ENCODE measurements at places on chromosomes 6 and 20. TPM values are rescaled to one million over a fixed set of nuclear protein-coding genes. Genes with fewer than 3 reads are reported as not detected.

DNA sequence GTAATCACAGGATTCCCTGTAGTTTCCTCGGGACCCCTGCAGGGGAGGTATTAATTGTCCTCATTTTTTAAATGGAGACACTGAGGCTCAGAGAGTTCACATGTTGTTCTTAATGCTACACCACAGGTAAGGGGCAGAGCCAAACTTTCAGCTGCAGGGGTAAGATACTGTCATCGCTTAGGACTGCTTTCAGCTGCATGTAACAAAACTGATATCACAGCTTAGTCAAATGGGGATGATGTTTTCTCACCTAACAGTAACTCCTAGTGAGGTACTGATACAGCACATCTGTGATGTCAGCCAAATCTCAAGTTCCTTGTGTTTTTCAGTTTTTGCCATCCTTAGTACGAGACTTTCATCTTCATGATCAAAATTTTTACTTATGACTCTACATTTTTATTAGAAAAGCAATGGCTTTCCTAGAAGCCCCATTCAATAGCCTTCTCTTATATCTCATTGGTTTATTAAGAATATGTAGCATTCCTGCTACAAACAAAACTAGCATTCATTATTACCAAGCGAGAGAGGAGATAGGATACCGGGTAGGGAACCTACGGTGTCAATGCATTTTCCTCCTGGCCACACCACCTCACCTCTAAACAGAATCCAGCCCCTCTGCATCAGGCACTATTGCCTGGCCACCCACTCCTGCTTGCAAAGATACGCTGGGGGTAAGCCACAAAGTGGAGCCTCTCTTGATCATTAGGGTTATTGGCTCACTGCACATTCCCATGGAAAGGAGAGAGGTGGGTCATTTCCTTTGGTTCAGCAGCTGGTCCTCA is 557.5 kb downstream of the CD83 start:
- DNase-seq: no peak
- H3K27ac ChIP-seq: no peak overlapping the region
- no peak overlapping the region for H3K4me3 ChIP-seq

GRCh38 chr20:43244647-43245046 is 54.9 kb upstream of the PTPRT start:
- H3K4me1 ChIP-seq: no peaks in the 10 kb centered on the region
- H3K4me3 ChIP-seq: no peak overlapping the region
- no peak overlapping the region for H3K27ac ChIP-seq
- H3K36me3 ChIP-seq: no peaks in the 10 kb centered on the region
- H3K27me3 ChIP-seq: no peaks in the 10 kb centered on the region
- no peak for DNase-seq

- peak; percentile 47 for DNase-seq
- no peaks in the 10 kb centered on the region for H3K36me3 ChIP-seq
- H3K27me3 ChIP-seq: no peaks in the 10 kb centered on the region
These were observed 788 bp downstream of the UST start for GRCh38 chr6:148747471-148748165.

Gene NMBR
- not detected for total RNA-seq

DNA sequence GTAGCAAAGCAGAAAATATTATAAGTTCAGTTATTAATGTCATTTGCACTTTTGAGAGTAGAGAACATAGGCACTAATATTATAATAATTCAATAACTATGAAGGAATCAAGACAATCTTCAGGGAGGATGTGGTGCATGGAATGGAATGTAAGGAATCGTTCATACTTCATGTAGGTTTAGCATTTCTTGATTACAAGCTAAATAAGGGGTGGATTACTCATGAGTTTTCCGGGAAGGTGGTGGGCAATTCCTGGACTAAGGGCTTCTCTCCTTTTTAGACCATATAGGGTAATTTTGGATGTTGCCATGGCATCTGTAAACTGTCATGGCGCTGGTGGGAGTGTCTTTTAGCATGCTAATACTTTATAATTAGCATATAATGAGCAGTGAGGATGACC is 9.1 kb upstream of the BTNL2 start:
- H3K4me1 ChIP-seq: no peaks in the 10 kb centered on the region
- no peak for DNase-seq
- H3K27me3 ChIP-seq: no peaks in the 10 kb centered on the region
- H3K36me3 ChIP-seq: no peaks in the 10 kb centered on the region
- H3K27ac ChIP-seq: no peak overlapping the region

GRCh38 chr6:604579-604978 is 52.3 kb downstream of the HUS1B start:
- no peaks in the 10 kb centered on the region for H3K4me1 ChIP-seq
- DNase-seq: no peak
- H3K27ac ChIP-seq: no peak overlapping the region
- peaks cover 30% of the 10 kb centered on the region for H3K36me3 ChIP-seq
- no peak overlapping the region for H3K4me3 ChIP-seq

Gene HRH3
- total RNA-seq: not detected

Gene PPP1R14C
- not detected for total RNA-seq

Gene PCSK2
- 3.9 TPM for total RNA-seq

DNA sequence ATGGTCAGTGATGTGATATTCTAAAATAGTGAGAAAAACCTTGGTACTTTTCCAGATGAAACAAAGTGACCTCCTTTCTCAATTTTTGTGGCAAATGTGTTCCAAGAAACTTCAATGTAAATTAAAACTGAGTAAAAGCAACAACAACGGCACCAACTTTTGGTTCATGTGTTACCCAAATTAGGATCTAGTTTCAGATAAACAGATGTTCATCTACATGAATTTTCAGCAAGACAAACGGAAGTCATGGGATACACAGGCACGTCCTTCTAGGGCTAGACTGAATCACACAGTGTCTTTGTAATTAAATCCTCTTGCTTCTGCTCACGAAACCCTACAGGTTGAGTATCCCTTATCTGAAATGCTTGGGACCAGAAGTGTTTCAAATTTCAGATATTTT is 915.2 kb downstream of the TFAP2A start:
- no peak for DNase-seq
- H3K36me3 ChIP-seq: no peaks in the 10 kb centered on the region
- H3K4me3 ChIP-seq: no peak overlapping the region
- H3K27ac ChIP-seq: no peak overlapping the region
- H3K27me3 ChIP-seq: no peaks in the 10 kb centered on the region

- H3K27me3 ChIP-seq: no peaks in the 10 kb centered on the region
- H3K4me1 ChIP-seq: no peaks in the 10 kb centered on the region
- no peak overlapping the region for H3K4me3 ChIP-seq
- no peak for DNase-seq
These were observed 161.0 kb downstream of the KHDC1L start for GRCh38 chr6:73064266-73064665.

- no peak overlapping the region for H3K27ac ChIP-seq
- H3K4me1 ChIP-seq: no peaks in the 10 kb centered on the region
- DNase-seq: no peak
- H3K4me3 ChIP-seq: no peak overlapping the region
- no peaks in the 10 kb centered on the region for H3K27me3 ChIP-seq
These were observed 134.7 kb upstream of the RSPO3 start for GRCh38 chr6:126983779-126984178.

Gene SRMS
- not detected for total RNA-seq

DNA sequence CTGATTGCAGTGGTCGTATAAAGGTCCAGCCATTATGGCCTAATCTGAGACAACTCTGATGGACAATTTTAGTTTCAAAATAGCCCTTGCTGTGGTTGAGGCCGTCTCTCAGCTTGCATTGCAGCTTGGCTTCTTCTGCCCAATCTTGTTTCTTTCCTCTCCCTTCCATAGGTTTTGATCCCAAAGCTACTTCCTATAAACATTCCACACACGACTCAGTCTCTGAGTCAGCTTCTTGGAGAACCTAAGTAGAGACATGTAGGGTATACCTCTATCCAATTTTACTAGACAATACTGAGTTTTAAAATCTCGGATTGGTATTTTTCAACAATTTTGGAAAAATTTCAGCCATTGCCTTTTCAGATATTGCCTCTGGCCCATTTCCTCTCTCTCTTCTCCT is 13.4 kb downstream of the IYD start:
- no peaks in the 10 kb centered on the region for H3K36me3 ChIP-seq
- H3K4me1 ChIP-seq: peaks cover 7% of the 10 kb centered on the region
- H3K4me3 ChIP-seq: no peak overlapping the region
- DNase-seq: no peak
- no peak overlapping the region for H3K27ac ChIP-seq

Gene PTPRK
- 23.4 TPM for total RNA-seq

DNA sequence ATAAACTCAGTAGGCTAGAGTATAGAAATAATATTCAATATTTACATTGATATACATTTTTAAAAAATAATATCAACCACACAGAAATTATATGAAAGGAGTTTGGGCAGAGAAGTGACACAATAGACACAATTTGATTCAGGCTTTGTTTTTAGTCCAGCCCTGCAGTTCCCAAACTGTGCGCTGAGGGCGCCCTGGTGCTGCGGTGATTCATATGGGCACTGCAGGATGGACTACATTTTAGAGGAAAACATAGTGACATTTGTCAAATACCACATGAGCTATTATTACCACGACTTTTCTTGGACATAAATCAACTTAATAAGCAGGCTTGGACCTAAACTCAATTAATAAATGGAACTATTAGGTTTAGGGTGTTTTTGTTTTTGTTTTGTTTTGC is 364.3 kb upstream of the ID4 start:
- no peak overlapping the region for H3K4me3 ChIP-seq
- no peaks in the 10 kb centered on the region for H3K4me1 ChIP-seq
- no peak for DNase-seq

DNA sequence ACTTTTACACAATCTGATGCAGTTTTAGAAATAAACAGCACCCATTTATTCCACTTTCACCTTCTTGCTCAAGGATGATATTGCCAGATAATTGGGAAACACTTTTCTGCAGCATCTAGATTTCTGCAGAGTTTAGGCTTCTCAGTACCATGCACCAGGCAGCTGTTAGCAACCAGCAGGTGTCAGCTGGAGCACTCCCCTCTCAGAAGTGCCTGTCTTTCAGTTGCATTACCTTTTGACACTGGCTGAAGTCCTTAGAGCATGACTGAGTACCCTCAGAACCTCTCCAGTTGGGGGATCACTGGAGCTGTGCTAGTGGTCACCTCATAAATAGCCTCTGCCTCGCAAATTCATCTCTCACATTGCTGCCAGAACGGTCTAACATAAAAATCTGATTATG is 91.2 kb downstream of the DNAH8 start:
- no peak overlapping the region for H3K4me3 ChIP-seq
- H3K27me3 ChIP-seq: no peaks in the 10 kb centered on the region
- H3K36me3 ChIP-seq: no peaks in the 10 kb centered on the region
- DNase-seq: no peak

All from tibial nerve (tissue), 4 donors.